ENCODE measurements at places on chromosomes 12 and 14.

- no peak for DNase-seq
Observed at GRCh38 chr12:105705235-105705634, 374.7 kb downstream of the C12orf75 start.

GRCh38 chr12:12201274-12201758, 65.5 kb downstream of the LRP6 start:
- no peak for DNase-seq

- no peak for DNase-seq
Observed at GRCh38 chr12:125221602-125222001, 156.4 kb downstream of the AACS start.

DNA sequence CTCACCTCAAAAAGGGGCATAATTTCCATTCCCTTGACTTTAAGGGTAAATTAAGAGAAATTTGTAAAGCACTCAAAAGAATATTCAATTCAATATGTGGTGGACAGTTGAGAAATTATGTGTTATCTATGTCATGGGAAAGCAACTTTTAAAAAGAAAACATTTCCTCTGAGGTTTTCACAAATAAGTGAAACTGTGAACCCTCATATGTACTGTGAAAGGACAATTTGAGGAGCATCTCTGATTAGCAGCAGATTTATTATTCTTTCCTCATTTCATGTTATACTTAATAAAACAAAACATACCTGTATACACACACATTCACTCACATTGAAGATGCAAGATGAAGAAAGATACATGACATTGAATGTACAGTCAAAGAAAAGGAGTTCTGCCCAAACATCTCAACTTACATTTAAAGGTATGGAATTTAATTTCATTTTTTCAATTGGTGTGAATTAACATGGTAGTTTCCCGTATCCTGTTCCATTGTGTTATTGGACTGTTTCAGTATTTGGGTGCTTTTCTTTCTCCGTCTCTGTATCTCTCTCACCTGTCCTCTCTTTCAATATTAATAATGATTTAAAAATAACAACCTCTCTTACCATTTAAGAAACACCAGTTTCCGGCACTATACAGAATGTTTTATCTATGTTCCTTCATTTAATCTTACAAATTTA, at the start of gene KLRF1:
Gene KLRF1, plus strand, starts transcription at position 273 of the 680 bp plus-strand sequence. Its CDS starts 64 bp downstream, at position 337.
- no peak for DNase-seq

- DNase-seq = no peak
Observed at GRCh38 chr12:119151445-119152026, 27.2 kb upstream of the HSPB8 start.

- DNase-seq = no peak
Observed at GRCh38 chr12:11729439-11730150, 80.1 kb downstream of the ETV6 start.

DNA sequence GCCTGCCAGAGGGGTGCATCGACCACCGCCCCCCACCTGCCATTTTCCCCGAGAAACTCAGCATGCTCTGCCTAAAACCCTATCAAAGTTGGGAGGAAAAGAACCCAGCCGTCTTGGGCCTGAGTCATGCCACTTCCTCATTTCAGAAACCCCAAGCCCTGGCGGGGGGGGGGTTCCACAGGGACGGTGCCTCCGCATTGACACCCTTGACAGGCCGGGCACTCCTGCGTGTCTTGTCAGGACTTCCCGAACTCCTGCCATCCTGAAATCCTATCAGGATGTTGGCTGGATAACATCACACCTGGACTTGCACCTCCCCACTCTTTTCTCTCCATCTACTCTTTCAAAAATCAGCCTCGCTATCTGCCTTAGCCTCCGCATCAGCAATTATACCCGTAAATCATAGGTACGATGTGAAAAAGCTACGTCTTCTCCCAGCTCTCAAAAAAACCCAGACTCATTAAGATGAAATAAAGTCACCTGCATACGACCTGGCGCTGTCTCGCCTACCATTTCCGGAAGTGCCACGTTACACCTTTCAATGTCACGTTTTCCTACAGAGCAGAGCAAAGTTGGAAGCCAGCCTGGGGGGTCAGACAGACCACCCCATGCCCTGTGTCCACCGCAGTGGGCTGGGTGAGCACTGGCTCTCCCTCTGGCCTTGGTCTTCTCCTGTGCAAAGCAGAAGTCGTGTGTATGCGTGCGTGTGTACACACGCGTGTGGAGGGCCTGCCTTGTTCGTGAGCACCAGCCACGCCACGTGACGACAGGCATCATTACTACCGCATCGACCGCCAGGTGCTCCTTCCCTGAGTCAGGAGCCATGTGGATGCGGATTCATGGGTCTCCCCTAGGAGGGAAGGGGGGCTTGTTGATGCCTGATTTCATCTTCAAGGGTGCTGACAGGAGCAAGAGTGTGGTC, 96.7 kb downstream of the RFLNA start:
- no peak for DNase-seq

GRCh38 chr14:69284170-69284569, 24.2 kb downstream of the GALNT16 start:
- DNase-seq = no peak

GRCh38 chr12:79619872-79620562, 70.7 kb downstream of the PAWR start:
- DNase-seq = no peak

GRCh38 chr14:101359221-101360053, 201.9 kb upstream of the DIO3 start:
- peak; percentile 1 for DNase-seq

DNA sequence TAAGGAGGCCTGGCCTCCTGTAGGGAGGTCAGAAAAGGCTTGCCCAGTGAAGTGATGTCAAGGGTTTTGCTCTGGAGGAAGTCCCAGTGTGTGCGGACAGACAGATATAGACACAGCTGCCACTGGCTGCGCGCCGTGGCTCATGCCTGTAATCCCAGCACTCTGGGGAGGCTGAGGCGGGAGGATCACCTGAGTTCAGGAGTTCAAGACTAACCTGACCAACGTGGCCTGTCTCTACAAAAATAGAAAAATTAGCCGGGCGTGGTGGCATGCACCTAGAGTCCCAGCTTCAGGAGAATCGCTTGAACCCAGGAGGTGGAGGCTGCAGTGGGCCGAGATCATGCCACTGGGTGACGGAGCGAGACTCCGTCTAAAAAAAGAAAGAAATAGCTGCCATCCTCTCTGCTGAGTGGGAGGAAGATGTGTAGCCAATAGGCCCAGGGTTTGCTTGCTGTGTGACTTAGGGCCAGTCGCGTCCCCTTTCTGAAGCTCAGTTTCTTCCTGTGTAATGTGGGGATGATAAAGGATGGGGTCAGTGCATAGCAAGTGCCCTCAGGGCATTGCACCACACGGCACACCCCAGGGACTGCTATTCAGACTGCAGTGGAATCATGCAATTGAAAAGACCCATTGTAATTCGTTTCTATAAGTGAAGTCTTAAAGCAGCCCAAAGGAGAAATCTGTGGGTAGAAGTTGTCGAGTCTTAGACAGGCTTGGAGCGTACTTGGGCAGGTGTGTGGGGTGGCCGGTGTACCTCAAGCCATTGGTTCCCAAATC, 18.7 kb upstream of the MLEC start:
- no peak for DNase-seq

GRCh38 chr12:15289192-15289591, 33.1 kb upstream of the PTPRO start:
- no peak for DNase-seq

DNA sequence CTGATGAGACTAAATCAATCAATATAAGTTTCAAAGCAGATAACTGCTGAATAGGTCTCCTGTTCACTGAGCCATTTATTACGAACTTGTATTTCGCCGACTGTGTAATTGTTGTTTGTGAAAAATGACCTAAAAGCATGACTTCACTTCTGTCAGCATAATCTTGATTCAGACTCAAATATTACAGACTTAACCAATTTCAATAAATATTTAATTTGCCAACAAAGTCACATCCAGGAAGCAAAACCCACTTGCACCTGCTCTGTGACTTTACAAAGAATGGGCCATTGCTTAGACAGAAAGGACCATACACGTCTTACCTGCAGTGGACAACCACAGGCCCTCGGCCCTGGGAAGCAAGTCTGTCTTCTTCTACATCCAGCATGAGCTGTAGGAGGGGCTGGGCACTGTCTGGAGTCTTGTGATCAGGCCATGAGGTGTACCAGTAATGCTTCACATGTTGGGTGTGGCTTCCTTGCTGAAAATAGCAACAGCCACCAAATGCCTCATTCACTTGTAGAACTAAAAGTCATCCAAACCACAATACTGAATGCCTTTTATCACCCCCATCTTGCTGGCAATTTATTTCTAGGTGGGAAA, 23.5 kb upstream of the PTPRB start:
- DNase-seq = peak; percentile 94

DNA sequence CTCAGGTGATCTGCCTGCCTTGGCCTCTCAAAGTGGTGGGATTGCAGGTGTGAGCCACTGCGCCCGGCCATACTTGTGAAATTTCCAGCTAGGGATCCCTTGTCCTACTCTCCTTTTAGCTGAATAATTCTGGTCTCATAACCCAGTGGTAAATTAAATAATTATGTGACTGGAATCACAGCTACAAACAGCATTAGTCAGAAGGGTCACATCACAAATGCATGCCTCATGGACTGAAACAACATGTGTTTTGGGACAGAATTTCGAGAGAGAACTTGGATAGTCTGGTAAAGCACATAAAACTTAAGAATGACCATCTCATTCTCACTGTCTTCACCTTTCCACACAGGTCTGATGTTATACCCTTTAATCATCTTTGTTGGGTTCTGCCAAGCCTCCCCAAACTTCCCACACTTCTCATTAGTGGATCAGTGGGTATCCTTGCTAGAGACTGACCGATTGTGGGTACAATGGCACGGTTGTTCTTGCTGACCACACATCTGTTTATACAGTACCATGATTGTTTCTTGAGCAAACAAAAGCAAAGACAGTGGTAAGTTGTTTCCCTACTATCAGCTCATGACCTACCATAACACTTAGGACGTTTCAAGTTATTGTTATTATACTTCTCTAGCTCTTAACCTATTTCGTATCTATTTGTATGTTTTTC, 5.1 kb downstream of the GPRC5D start:
- DNase-seq = peak; percentile 36

DNA sequence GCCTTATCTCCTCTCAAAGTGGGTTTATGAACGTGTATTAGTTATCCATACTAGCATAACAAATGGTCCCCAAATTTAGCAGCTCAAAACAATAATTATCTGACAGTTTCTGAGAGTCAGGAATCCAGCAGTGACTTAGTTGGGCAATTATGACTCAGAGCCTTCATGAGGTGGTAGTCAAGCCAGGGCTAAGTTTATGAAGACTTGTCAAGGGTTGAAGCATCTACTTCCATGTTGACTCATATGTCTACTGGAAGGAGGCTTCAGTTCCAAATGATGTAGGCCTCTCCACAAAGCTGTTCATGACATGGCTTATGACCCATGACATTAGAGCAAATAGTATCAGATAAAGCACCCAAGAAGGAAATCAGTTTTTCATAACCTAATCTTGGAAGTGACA, 73.2 kb downstream of the IPO8 start:
- DNase-seq = peak; percentile 61

GRCh38 chr14:75238756-75239455, 39.7 kb upstream of the FOS start:
- DNase-seq = no peak

- DNase-seq = peak; percentile 100
Observed at GRCh38 chr12:45415393-45415817, 199.5 kb downstream of the ANO6 start.

- DNase-seq = peak; percentile 36
Observed at GRCh38 chr14:100108042-100108825, 43.0 kb downstream of the EVL start.

- peak; percentile 60 for DNase-seq
Observed at GRCh38 chr12:26318661-26319068, 123.3 kb downstream of the SSPN start.

- DNase-seq = no peak
Observed at GRCh38 chr14:89621009-89621421, 204.0 kb upstream of the FOXN3 start.

DNA sequence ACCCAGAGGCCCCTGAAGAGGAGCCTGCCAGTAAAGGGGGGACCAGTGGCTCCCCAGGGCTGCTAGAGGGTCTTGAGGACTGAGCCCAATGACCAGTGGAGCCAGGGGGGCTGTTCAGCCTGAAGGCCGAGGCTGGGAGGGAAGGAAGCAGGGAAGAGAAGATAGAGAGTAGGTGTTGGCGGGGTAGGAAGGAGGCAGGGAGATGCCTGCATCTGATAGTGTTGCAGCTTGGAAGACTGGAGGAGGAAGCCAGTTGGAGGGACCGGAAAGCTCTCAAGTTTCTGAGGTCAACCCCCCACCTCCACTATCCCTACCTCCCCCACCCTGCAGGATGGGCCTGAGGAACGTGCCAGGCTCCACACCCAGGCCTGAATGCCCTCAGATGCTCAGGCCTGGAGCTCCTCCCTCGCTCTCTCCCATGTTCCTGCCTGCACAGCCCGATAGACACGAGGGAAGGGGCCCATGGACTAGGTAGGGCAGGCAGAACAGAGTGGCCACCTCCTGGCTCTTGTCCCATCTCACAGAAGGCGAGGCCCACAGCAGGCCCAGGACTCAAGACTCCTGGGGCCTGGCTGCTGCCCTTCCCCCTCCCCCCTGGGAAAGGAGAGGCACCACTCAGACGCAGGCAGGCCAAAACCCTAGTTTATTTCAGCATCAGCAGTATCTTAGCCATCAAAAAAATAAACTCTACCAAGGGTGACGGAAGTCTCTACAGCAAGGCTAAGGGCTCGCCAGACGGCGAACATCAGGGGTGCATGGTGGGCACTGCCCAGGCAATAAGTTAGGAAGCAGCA, 3.4 kb downstream of the CKB start:
- DNase-seq = peak; percentile 37

DNA sequence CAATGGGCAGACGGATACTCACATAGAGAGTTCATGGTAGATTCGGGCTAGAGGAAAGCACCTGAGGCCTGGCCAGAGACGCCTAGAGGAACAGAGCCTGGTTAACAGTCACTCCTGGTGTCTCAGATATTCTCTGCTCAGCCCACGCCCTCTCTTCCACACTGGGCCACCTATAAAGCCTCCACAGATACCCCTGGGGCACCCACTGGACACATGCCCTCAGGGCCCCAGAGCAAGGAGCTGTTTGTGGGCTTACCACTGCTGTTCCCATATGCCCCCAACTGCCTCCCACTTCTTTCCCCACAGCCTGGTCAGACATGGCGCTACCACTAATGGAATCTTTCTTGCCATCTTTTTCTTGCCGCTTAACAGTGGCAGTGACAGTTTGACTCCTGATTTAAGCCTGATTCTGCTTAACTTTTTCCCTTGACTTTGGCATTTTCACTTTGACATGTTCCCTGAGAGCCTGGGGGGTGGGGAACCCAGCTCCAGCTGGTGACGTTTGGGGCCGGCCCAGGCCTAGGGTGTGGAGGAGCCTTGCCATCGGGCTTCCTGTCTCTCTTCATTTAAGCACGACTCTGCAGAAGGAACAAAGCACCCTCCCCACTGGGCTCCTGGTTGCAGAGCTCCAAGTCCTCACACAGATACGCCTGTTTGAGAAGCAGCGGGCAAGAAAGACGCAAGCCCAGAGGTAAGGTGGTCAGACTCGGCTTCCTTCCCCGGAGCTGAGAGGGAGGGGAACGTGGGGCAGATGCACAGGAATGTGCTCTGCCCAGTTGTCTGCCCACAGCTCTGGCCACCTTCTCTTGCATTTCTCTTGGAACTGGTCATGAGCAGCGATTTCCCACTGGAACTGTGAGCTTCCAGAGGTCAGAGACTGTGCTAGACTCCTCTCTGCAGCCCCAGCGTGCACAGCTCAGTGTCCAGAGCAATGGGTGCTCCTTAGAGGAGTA, at the start of gene CD4:
Gene CD4, plus strand, starts transcription at position 557 of the 953 bp plus-strand sequence. CDS start 10,611 bp downstream, outside the sequence.
- no peak for DNase-seq
